PC-3 (cell line): ENCODE measurements at places on chromosomes 2 and 18.

DNA sequence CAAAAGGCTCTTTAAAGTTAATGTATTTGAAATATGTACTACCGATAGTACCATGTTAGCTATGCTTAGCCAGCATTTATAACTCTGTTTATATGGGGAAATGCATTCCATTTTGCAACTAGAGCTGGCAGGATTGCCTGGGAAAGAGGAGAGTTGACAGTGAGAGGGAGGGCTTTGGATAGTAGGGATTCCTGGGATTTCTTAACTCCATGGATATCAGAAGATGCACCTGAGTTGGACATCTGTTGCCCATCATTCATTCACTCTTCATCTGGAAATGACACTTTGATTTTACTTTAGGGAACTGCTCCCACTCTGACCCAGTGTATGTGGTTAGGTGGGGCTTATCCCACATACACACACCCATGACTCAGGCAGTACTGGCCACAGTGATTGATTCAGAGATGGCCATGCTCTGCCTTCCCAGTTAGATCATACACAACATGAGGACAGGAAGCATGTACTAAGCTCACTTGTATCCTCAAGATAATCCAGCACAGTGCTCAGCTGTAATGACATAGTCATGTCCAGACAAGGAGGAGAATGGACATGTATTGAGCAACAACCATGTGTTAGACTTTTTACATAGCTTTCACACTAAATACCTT is 248.8 kb downstream of the MREG start:
- DNase-seq = peak; percentile 58

- DNase-seq = no peak
Observed at GRCh38 chr18:79779700-79780190, 18.0 kb upstream of the KCNG2 start.

GRCh38 chr2:226115102-226115831 is 684.4 kb downstream of the IRS1 start:
- peak; percentile 98 for DNase-seq

GRCh38 chr2:160010361-160011145 is 51.9 kb downstream of the PLA2R1 start:
- no peak for DNase-seq

DNA sequence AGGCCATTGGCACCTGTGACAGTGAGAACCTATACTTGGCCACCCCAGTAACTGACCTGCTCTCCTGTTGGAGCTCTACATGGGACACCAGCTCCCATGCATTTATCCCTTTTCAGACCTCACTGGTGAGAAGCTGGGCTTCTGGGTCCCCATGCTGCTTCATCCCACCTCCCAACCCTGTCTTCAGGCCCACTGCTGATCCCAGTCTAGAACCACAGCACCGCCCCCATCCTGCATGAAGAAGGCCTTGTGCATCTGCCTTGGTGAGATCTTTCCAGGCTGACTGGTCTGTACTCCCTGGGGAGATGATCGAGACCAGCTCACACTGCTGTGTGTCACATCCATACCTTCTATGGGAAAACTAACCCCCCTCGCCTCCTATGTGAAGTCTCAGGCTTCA is 22.7 kb downstream of the TTC32 start:
- DNase-seq = no peak

DNA sequence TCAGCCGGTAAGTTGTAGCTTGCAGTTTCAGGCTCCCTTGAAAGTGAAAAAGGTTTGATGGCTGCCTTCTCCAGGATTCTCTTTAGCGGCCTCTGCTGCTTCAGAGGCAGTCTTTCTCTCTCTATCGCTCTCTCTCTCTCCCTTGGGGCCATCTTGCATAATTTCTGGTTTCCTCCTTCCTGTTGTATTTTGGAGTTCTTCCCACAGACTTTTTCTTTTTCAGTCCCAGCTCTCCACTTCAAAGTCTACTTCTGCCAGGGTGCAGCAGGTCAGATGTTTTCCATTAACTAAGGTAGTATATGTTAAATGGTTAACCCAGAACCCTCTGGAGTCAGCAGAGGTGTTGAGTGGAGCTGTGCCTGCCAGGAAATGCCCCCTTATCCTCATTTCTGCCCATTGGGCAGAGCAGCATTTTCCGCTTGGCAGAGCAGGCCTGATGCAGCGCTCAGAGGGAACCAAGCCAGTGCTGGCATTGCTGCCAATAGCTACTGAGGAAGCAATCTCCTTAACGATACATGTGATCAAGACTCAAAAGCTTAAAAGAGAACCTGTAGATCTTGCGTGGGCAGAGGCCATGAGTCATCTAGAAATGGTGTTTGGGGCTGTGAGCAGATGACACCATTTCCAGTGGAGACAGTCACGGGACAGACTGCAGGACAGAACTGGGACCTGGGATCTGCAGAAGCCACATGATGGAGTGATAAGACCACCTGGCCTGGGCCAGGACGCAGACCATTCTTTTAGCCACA is 20.8 kb downstream of the DBI start:
- no peak for DNase-seq

DNA sequence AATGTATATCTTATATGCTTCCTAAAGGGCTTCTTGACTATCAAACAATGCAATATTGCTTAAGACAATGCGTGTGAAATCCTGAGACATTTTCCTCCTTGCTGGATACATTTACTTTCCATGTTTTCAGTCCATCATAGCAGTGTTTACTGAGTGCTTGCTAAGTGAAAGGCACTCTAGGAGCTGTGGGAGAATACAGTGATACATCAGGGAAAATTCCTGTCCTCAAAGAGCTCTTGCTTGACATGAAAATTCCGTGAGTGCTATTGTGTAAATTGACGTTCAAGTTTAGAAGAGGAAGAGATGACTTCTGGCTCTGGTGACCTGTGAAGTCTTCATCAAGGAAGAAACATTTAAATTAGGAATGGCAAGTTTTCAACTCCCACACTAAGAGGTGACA is 449.4 kb upstream of the SOX11 start:
- DNase-seq = no peak

DNA sequence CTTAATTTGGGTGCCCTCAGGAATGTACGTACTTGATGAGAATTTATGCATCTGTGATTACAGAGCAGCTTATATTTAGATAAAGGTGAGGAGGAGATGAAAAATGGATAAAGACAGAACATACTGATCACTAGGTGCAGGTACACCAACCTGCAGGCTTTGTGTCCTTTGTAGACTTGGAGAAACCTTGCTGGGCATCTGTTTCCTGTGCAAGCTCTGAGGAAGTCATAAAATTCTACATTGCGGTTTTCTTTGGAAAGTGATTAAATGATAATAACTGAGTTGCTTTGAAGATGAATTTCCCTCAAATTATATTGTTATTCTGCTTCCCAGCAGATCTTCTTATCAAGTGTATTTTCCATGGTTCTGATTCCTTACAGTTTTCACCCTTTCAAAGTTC is 7.7 kb downstream of the RAB27B start:
- no peak for DNase-seq

- peak; percentile 95 for DNase-seq
Observed at GRCh38 chr2:28662044-28662443, 89.6 kb upstream of the PPP1CB start.

GRCh38 chr18:74459889-74460288 is 2.8 kb upstream of the DIPK1C start:
- DNase-seq = no peak

DNA sequence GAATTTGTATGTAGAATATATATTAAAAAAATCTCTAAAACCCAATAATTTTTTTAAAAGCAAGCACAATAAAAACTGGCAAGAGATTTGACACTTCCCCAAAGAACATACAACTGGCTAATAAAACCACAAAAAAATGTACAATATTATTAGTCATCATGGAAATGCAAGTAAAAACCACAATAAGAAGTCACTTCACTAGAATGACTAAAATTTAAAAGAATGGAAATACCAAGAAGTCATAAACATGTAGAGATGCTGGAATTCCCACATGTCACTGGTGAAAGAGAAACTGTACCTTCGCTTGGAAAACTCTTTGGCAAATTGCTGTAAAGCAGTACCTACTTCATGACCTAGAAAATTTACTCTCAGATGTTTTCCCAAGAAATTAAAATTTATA is 43.4 kb upstream of the KYNU start:
- peak; percentile 76 for DNase-seq

DNA sequence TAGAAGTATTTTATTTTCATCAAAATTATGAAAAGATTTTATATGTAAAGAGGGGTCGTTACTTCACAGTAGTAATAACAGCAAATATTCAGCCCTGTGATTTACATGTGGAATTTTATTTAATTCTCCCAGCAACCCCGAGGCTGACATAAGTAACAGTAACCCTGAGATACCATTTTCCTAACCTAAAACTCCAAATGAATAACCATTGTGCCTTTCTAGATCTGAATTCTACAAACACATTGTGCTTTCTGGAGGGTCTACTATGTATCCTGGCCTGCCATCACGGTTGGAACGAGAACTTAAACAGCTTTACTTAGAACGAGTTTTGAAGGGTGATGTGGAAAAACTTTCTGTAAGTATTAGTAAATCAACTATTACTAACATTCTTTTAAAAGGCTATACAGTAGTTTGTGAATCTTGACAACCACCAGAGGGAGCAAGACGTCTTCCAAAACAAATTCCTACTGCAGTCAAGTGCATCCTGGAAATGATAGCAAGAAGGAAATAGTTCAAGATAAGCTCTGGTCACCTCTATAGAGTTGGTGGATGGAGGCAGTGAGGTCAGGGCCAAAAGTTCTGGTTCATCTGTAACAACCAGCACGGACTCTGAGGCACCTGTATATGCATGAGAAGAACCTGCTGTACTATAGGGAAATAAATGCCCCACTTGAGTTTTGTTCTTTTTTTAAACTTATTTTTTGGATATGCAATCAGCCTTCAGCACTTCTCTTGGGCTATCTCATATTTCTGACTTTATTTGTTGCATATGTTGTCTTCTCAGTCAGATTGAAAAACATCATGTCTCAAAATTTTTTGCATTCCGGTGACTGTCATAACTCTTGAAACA is 37.4 kb downstream of the ACTR2 start:
- peak; percentile 74 for DNase-seq

- DNase-seq = no peak
Observed at GRCh38 chr2:108079736-108080135, 93.4 kb downstream of the SLC5A7 start.

GRCh38 chr18:10546557-10547300 is 20.9 kb downstream of the NAPG start:
- no peak for DNase-seq
